Activated CD4-positive, alpha-beta T cell treated with anti-CD3 and anti-CD28 coated beads, Interleukin-2, amount 50 U/mL, for 24 hours (primary cell): ENCODE measurements at places on chromosomes 3 and 15.

GRCh38 chr3:100297784-100298183 is 36.8 kb upstream of the NIT2 start:
- no peak for DNase-seq

DNA sequence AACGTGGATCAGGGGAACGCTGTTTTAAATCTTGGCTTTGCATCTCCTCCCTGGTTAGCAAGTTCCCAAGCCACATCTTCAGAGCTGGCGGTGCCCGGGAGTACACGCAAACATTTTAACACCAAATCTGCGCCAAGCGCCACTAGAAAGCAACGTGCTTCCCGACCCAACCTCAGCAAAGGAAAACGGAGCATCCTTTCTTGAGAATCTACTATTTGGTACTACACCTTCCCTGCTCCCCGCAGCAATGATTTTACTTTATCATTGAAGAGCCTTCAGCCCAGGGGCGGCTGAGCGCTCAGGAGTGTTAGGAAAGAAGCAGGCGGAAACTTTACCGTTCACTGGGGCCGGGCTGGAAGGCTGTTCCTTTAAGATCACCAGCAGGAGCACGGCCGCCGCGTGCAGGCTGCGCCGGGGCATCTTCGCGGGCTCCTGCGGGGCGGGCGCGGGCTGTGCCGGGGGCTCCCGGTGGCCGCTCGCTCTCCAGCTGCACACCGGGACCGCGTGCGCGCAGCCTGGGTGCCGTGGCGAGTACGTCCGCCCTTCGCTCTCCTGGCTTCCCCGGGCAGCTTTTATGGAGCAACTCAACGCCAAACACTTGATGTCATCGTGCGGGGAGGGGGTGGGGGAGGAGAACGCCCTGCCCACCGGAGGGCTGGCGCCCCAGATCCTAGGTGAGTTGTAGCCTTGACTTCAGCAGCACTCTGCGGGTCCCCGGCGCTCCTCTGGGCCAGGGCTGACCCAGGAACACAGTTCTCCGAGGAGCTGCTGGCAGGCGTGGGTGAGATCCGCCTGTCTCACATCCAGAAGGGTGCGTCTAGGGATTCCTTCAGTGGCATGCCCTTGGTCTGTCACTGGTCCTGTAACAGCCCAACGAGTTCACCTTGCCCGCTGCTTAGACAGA is at the start of gene CA12:
Gene CA12, minus strand, starts transcription at position 546 of the 904 bp plus-strand sequence. Its CDS starts 126 bp downstream, at position 420.
- no peak for DNase-seq

DNA sequence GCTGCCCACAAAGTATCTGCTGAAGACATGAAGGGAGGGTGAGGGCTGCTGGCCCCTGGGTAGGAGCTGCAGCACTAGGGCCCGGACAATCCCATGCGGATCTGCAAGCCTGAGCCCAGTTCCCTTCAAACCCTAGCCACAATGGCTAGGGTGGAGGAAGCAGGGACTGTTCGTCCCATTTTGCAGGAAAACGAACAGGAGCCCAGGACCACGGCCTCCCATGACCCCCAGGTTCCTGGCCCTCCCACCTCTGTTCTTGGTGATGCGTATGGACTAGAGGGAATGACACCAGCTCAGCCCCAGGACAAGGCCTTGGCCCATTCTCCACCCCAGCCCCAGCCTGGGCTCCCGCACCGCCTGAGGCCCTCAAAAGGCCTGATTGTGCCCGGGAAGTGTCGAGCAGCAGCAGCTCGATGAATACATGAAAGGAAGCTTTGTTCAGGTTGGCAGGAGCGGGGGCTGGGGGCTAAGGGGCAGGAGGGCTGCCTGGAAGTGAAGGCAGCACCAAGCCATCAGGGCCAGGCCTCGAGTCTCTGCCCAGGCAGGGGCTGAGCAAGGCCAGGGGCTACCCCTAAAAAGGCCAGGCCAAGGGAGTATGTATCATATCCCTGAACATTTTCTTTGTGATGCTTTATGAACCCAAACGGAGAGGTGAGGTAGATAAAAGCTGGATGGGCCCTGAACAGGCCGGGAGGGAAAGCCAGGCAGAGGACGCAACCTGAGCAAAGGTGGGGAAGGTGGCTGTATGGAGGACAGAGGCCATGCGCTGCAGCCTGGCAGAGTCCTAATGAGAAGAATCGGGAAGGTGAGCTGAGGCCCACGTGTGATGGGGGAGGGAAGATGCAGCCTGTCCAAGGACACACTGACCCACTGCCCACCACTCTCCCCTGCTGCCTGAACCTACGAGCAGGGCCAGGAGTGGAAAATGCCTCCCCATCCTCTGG is 12.2 kb downstream of the SEMA7A start:
- no peak for DNase-seq

DNA sequence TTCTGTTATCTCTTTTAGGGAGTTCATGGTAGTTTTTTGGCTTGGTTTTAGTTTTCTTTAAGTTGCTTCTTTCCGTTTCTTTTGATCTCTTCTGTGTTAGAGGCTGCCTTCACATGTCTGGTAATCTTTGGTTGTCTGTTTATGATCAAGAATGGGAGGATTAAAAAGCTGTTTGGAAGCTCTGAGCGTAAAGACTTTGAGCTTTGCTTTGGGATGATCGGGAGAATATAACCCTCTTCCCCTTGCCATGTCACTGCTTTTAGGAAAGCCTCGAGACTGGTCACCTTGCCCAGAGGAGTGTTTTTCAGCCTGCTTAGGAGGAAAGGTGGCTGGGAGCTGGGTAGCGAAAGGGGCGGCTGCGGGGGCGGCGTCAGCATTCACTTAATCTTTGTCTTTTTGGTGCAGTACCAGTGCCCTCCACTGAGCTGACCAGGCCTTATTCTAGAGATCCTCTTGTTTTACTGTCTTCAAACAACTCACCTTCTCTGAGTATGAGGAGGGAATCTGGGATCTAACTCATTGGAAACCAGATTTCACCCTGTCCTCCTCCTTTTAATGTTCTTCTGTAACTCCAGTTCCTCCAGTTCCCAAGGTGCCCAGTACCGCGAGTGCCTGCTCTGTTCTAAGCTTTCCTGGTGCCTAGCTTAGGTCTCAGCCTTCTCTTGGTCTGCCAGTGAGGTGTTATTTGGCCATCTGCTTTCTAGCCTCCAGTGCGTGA is 15.5 kb downstream of the TATDN2 start:
- DNase-seq = peak; percentile 38

DNA sequence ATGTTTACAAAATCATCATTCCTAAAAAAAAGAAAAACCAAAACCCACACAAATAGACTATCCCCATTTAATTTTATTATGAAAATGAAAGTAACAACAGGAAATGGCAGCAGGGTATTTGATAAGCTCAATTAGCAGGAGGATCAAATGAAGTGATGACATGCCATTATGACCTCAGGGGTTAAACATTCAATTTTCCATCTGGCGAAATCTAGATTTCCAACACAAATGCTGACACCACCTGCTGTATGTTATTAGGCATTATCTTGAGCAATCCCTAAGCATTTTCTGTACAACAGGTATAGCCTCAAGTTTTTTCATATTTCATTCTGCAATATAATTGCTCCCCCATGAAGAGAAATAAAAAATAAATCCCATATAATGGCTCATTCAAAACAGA is 57.1 kb downstream of the SHQ1 start:
- no peak for DNase-seq

- no peak for DNase-seq
Measured at GRCh38 chr3:134918441-134918840, 123.4 kb downstream of the EPHB1 start.

- DNase-seq = peak; percentile 55
Measured at GRCh38 chr3:125150525-125151441, 61.8 kb downstream of the SLC12A8 start.

DNA sequence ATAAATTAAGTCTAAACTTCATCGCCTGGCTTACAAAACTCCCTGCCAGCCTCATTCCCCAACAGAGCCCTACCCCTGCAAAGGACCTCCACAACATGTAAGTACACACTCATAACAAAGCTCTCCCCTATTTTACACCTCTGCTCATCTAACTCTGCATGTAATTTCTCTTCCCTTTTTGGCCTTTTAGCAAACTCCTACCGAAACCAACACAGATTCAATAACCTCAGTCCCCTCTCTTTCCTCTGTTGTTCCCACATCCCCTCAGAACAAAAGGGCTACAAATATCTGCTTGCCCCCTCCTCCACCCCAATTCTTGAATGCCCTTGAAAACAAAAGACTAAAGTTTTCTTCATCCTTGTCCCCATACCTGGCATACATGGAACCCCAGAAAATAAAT is 662 bp downstream of the UBL7 start:
- DNase-seq = no peak

DNA sequence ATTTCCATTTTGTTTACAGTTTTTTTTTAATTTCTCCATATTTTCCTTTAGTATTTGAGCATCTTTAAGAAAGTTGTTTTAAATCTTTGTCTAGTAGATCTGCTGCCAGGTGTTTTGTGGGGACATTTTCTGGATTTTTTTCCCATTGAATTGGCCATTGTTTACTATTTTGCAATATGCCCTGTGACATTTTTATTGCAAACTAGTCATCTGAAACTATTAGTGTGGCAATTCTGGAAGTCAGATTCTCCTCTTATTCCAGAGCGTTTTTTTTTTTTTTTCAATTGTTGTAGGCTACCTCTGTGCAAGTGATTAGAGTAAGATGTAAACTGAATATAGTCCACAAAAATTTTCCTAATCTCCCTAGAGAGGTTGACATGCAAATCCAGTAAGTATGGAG is 334.2 kb downstream of the PYDC2 start:
- no peak for DNase-seq
